ENCODE measurements at places on chromosomes 12 and 14. TPM values are rescaled to one million over a fixed set of nuclear protein-coding genes. Genes with fewer than 3 reads are reported as not detected.
A peak's percentile ranks its signal among the peaks of the same experiment; 100 is the strongest.

The SMIM41 gene
- not detected for total RNA-seq

The GXYLT1 gene
- total RNA-seq = 7.8 TPM

The NOXRED1 gene
- total RNA-seq = 2.1 TPM

The ALDH1L2 gene
- total RNA-seq = 2.2 TPM

The MGAT4C gene
- total RNA-seq = not detected

The CREBL2 gene
- 26.6 TPM for total RNA-seq

The GPRC5D gene
- total RNA-seq = not detected

The GLIPR1L1 gene
- total RNA-seq = not detected

The KDM2B gene
- total RNA-seq = 43.6 TPM

The DMAC2L gene
- 15.4 TPM for total RNA-seq

The SERPINA1 gene
- total RNA-seq = not detected

The DCN gene
- not detected for total RNA-seq

The C3AR1 gene
- total RNA-seq = not detected

DNA sequence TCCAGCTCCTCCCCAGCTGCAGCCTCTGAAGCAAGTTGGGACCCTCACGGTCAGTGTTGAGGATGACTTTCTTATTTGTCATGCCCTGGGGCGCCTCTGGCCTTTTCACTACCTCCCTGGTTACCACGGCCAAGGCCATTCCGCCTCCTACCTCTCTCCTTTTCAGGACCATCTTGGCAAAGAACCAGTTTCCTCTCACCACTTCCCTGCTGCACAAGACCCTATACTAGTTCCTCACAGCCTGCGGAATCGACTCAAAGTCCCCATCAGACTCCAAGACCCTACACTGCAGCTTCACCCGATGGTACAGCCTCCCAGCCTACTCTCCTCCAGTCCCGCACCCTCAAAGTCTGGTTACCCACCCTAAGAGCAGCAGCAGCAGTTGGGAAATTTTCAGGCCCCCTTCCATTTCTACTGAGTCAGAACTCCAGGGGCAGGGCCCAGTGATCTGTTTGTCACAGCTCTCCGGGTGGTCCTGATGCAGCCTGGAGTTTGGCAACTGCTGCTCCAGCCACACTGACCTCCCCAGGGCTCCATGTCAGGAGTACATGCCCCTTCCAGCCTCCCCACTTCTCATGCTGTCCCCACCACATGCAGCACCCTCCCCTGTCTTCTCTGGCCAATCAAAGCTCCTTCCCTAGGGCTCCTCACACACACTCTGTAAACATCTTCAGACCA, 5.4 kb downstream of the VWF start:
- no peaks in the 10 kb centered on the region for H3K27me3 ChIP-seq
- H3K36me3 ChIP-seq = no peaks in the 10 kb centered on the region
- H3K4me1 ChIP-seq = peaks cover 9% of the 10 kb centered on the region
- no peak for DNase-seq
- no peak overlapping the region for H3K4me3 ChIP-seq
- H3K27ac ChIP-seq = no peak overlapping the region

GRCh38 chr14:75158843-75159614, 17.4 kb downstream of the TMED10 start:
- H3K36me3 ChIP-seq = peaks cover 13% of the 10 kb centered on the region
- H3K4me3 ChIP-seq = no peak overlapping the region
- no peak for DNase-seq
- H3K27me3 ChIP-seq = no peaks in the 10 kb centered on the region
- peak overlapping the region; percentile 35 for H3K27ac ChIP-seq

- peak overlapping the region; percentile 73 for H3K27ac ChIP-seq
- H3K36me3 ChIP-seq = no peaks in the 10 kb centered on the region
- peaks cover 27% of the 10 kb centered on the region for H3K4me1 ChIP-seq
- H3K4me3 ChIP-seq = peak overlapping the region; percentile 82
Observed at GRCh38 chr14:33951183-33951840, 438 bp upstream of the EGLN3 start.

- no peak for DNase-seq
- H3K4me3 ChIP-seq = no peak overlapping the region
- no peaks in the 10 kb centered on the region for H3K4me1 ChIP-seq
- H3K27ac ChIP-seq = no peak overlapping the region
- no peaks in the 10 kb centered on the region for H3K36me3 ChIP-seq
- peaks cover 19% of the 10 kb centered on the region for H3K27me3 ChIP-seq
Observed at GRCh38 chr12:130043685-130044406, 118.4 kb upstream of the FZD10 start.

DNA sequence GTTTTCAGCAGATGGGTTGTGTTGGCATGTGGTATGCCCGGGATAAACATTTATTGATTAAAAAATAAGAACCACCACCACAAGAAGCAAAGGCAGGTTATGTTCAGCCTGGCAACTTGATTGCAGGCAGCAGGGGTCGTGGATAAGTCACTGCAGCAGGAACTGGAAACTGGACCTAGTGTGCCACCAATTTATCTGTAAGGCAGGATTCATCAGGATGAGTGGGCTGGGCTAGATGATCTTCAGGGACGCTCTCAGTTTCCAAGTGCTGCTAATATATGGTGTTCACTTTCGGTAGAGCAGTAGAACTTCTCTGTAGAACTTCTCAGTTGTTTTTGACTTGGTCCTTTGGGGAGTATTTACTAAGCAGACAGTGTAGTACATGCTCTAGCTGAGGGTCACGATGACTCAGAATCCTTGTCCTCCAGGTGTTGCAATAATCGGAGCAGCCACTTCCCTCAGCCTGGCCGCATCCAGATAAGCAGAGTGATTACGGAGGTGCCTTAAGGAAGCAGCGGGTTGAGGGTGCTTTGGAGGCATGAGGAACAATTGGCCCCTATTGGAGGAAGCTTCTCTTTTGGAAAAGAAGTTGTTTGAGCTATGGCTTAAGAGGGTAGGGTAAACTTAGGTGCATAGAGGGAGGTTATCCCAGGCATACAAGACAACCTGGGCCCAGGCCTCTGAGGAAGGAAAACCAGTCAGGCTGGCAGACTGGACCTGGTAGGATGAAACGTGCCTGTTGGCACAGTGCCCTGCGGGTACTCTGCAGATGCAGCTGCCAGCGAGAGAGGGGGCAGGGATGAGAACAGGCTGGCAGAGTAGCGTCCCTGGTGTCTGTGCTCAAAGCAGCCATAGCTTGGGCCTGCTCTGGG, 104.0 kb downstream of the GPR135 start:
- H3K27ac ChIP-seq = peak overlapping the region; percentile 86
- peak; percentile 99 for DNase-seq
- peaks cover 100% of the 10 kb centered on the region for H3K4me1 ChIP-seq
- H3K36me3 ChIP-seq = peaks cover 13% of the 10 kb centered on the region

DNA sequence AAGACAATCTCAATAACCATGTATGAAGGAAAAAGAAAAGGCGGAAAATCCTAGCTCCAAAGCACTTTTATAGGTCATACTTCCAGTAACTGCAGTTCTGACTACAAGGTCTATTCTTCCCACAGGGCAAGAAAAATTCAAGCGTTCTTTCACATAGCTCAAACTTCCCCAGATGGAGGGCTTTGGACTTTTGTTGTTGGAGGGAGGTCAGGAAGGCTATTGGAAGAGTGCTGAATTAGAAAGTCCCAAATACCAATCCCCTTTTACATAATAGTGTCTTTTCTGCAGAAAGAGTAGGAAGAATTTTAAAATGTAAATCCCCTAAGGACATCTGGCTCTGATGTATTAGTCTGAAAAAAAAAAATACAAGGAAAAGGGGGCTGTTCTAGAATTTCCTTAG, 309.4 kb downstream of the MDGA2 start:
- H3K4me3 ChIP-seq = no peak overlapping the region
- no peaks in the 10 kb centered on the region for H3K36me3 ChIP-seq
- H3K27me3 ChIP-seq = no peaks in the 10 kb centered on the region
- H3K27ac ChIP-seq = no peak overlapping the region
- no peaks in the 10 kb centered on the region for H3K4me1 ChIP-seq
- no peak for DNase-seq

GRCh38 chr14:68397371-68397811, 395.5 kb downstream of the ZFP36L1 start:
- H3K27ac ChIP-seq = no peak overlapping the region
- H3K4me3 ChIP-seq = no peak overlapping the region
- no peaks in the 10 kb centered on the region for H3K36me3 ChIP-seq

DNA sequence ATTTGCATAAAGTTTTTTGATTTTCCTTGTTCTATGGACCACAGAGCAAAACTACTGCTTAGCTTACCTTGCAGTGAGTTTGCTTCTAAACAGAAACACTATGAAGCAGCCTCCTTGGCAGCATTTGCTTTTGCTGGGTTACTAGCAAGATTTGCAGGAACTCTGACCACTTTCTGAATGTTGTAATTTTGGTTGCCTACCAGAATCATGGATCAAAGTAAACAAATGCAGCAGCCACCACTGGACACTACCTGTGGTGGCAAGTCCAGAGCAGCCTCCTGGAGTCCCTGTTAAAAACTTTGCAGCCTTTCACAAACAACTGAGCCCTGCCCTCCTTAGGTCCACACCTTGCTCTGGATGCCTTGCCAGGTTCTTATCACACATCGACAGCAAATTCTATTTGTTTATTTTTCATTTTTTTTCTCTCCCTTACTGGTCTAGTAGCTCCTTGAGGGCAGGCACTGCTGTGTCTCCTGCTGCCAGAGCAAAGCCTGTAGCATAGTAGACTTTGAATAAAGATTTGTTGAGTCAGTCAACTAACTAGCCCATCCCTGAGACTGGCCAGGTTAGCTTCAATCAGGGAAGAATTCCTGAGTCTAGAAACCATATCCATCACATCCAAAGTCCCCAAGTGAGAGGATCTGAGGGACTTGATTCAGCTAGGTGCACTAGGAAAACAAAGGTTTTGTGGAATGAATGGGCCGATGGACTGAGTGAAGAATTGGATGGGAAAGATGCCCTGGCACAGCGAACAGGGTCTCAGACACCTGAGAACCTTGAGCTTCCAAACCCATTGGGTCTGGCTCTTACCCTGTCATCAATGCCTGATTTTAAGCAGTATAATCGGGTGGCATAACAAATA, 5.7 kb downstream of the TTC6 start:
- peaks cover 14% of the 10 kb centered on the region for H3K4me1 ChIP-seq
- peak overlapping the region; percentile 78 for H3K4me3 ChIP-seq
- no peaks in the 10 kb centered on the region for H3K36me3 ChIP-seq
- H3K27ac ChIP-seq = no peak overlapping the region
- no peaks in the 10 kb centered on the region for H3K27me3 ChIP-seq

- H3K27me3 ChIP-seq = peaks cover 18% of the 10 kb centered on the region
- H3K36me3 ChIP-seq = no peaks in the 10 kb centered on the region
- H3K4me3 ChIP-seq = no peak overlapping the region
Observed at GRCh38 chr14:100855256-100855930, 29.5 kb downstream of the MEG3 start.

GRCh38 chr12:19273482-19274330, 144.2 kb downstream of the PLEKHA5 start:
- peak; percentile 91 for DNase-seq
- peak overlapping the region; percentile 55 for H3K27ac ChIP-seq
- H3K36me3 ChIP-seq = peaks cover 10% of the 10 kb centered on the region

DNA sequence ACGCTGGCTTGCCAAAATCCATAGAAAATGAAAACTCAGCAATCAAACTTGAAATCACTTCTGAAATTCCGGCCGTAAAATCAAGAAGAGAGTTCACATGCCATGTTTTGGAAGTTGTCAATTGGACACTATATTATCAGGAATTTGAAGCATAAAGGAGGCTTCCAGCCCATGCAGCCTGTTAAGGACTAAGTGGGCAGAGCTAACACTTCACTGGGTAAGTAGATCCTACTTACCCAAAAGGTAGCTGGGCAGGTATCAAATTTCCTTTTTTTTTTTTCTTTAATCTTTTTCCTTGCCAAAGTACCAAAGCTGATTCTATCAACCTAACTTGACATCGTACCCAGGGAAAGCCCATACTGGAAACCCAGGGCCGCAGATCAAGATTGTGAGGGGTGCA, 71.5 kb upstream of the ARHGAP5 start:
- no peak for DNase-seq
- H3K27me3 ChIP-seq = no peaks in the 10 kb centered on the region
- H3K4me1 ChIP-seq = peaks cover 56% of the 10 kb centered on the region
- no peak overlapping the region for H3K4me3 ChIP-seq

- H3K27ac ChIP-seq = no peak overlapping the region
- no peak for DNase-seq
- H3K4me1 ChIP-seq = no peaks in the 10 kb centered on the region
- no peaks in the 10 kb centered on the region for H3K27me3 ChIP-seq
Observed at GRCh38 chr14:98112194-98112780, 1159.7 kb downstream of the BCL11B start.

GRCh38 chr12:128811806-128812205, 12.0 kb downstream of the SLC15A4 start:
- DNase-seq = no peak
- no peaks in the 10 kb centered on the region for H3K36me3 ChIP-seq
- H3K27me3 ChIP-seq = no peaks in the 10 kb centered on the region

- H3K4me1 ChIP-seq = peaks cover 17% of the 10 kb centered on the region
- H3K36me3 ChIP-seq = no peaks in the 10 kb centered on the region
- DNase-seq = no peak
- no peak overlapping the region for H3K4me3 ChIP-seq
- H3K27me3 ChIP-seq = no peaks in the 10 kb centered on the region
Observed at GRCh38 chr12:11746940-11747716, 97.7 kb downstream of the ETV6 start.

- no peak overlapping the region for H3K4me3 ChIP-seq
- H3K4me1 ChIP-seq = no peaks in the 10 kb centered on the region
- no peak overlapping the region for H3K27ac ChIP-seq
- no peak for DNase-seq
- H3K36me3 ChIP-seq = no peaks in the 10 kb centered on the region
- H3K27me3 ChIP-seq = no peaks in the 10 kb centered on the region
Observed at GRCh38 chr14:43687921-43688320, 819.2 kb downstream of the FSCB start.

DNA sequence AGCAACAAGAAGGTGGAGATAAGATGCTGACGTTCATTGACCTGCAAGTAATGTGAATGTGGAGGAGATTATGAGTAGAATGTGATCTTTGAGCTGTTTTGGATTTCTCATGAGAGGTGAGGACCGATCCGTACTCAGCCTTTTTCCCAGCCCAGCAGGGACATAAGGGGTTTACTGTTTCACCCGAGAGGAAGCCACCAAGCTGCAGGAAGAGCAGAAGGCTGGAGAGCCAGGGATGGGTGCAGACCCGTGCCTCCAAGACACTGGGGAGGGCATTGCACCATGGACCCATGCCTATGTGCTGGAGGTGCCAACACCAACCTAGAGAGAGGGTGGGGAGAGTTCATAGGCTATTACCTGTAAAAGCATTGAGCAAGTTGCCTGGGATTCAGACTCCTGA, 206.0 kb upstream of the DIO3 start:
- peaks cover 12% of the 10 kb centered on the region for H3K4me1 ChIP-seq
- DNase-seq = no peak
- no peaks in the 10 kb centered on the region for H3K27me3 ChIP-seq
- no peaks in the 10 kb centered on the region for H3K36me3 ChIP-seq
- H3K4me3 ChIP-seq = no peak overlapping the region

- no peaks in the 10 kb centered on the region for H3K4me1 ChIP-seq
- no peak overlapping the region for H3K27ac ChIP-seq
- DNase-seq = no peak
- no peaks in the 10 kb centered on the region for H3K27me3 ChIP-seq
- no peaks in the 10 kb centered on the region for H3K36me3 ChIP-seq
- no peak overlapping the region for H3K4me3 ChIP-seq
Observed at GRCh38 chr12:84507956-84508850, 404.4 kb downstream of the SLC6A15 start.

GRCh38 chr12:58764100-58764953, 156.0 kb downstream of the LRIG3 start:
- H3K36me3 ChIP-seq = no peaks in the 10 kb centered on the region
- H3K27ac ChIP-seq = no peak overlapping the region
- H3K4me1 ChIP-seq = no peaks in the 10 kb centered on the region
